GM04503 (cell line): ENCODE measurements at places on chromosomes 1 and 21.

- no peak for DNase-seq
Measured at GRCh38 chr1:101408212-101409042, 171.6 kb downstream of the S1PR1 start.

DNA sequence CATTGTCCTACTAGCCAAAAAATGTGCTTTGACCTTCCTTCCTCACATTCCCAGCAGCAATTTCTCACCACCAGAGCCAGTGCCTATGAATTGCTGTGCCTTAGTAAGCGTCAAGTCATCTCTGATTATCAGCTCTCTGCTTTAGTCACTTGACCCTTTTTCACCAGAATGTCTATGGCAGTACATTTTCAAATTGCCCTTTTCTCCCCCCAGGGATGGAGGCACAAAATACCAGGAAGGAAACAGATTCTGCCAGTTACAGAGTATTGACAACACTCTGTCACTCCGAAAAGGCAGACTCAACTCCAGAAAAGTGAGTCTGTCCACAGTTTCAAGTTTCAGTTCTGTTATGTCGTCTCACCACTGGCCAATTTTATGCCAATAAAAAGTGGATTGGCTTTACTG lies 167.4 kb downstream of the TNFSF18 start:
- DNase-seq, result no peak

GRCh38 chr1:162297208-162297607 lies 79.4 kb downstream of the SPATA46 start:
- DNase-seq, result no peak

DNA sequence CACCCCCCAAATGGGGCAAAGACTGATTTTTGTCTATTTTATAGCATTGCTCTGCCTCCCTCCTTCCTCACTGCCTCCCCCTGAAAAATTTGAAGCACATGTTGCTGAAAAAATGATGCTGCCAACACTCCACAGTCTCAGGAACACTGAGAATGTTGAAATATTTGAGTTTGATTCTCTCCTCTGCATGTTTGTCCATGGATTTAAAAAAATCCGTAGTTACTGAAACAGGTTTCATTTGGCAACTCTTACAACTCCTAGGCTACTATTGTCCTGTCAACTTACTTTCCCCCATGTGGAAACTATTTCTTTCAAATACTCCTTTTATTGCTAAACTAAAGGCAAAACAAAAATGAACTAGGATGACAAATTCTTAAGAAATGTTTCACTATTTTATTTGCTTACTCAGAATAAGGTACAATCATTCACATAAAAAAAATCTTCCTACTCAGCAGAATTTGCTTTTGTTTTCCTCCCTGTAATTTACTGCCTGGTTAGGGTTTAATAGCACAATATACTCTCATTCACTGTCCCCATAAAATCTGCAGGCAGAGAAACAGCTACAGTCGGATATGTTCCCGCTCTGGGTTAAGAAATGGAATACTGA lies 50.2 kb downstream of the C21orf91 start:
- DNase-seq, result peak; percentile 21

DNA sequence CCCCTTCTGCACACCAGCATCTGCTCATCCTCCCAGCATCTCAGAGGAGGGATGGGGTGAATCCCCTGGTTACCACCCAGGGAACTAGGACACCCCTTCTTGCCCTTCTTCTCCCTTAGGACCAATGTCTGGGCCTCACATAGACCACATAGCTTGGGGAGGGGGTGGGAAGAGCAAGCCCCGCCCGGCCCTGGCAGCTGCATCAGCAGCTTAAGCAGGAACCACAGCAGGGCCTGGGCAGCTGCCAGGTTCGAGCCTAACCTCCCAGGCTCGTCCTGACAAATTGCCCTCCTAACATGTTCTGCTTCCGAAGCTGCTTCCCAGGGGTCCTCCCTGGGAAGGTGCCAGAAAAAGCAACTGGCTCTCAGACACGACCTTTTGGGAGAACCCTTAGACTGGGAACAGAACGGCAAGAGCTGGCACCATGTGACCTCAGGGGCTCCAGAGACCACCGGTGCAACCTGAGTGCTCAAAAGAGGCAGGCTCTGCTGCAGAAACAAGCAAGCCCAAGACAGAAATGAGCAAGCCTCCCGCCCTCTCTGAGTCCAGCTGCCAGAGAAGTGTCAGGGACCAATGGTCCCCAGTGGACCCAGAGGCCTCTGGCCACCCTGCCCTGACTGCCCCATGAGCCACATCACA lies 18.4 kb upstream of the CLSTN1 start:
- DNase-seq, result no peak

DNA sequence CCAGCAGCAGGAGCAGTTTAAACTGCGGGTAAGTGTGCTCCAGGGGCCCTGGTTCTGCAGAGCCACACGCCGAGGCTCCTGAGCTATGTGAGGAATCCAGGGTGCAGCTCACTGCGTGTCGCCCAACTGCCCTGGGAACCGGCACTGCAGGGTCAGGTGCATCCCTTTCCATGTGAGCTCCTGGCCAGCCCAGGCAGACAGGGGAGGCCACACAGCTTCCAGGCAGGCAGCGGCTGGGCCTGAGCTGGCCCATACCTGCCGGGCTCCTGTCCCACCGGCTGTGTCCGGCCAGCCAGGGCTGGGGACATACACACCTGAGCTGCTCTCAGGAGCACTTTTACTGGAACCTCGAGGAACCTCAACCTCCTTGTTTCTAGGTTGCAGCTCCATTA lies 18.6 kb upstream of the COL18A1 start:
- DNase-seq, result no peak

DNA sequence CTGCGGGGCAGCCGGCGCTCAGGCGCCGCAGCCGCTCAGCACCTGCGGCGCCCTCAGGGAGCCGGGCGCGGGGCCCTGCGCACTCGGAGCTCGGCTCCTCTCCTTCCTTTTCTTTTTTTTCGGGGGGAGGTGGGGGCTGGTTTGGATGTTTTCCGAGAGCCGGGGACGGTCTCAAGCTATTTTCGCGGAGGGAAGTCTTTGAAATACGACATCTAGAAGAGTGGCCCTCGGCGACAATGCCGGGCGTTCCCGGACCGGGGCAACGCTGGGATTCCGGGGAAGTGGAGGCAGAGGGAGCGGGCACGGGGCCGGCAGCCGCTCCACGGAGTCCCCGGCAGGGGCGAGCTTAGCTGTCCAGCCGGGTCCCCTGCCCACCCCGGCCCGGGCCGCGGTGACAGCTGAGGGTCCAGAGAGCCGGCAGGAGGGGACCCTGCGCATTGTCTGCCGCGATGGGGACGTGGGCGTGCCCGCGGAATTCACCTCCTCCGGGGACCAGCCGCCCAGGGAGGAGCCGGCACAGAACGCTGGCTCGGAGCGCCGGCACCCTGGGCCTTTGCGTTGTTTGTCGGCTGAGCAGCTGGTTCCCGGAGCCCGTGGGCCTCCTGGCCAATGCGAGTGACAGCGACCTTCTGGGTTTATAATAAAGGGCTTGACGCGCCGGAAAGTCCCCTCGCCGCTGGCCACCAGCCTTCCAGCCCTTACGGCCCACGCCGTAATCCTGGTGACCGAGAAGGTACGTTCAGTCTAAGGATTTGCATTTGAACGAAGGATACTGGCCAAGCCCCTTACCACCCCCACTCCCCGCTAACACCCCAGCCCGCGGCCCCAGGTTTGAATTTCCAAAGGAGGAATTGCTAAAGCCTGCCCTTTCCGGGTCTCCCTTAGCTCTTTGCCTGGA lies 582 bp downstream of the SLC37A1 start:
- no peak for DNase-seq

GRCh38 chr1:208225954-208226937 lies 17.9 kb downstream of the PLXNA2 start:
- DNase-seq, result no peak

- DNase-seq, result peak; percentile 29
Measured at GRCh38 chr1:84834419-84835064, 58.5 kb downstream of the LPAR3 start.

GRCh38 chr1:9201401-9202239 lies 33.0 kb upstream of the H6PD start:
- DNase-seq, result no peak

DNA sequence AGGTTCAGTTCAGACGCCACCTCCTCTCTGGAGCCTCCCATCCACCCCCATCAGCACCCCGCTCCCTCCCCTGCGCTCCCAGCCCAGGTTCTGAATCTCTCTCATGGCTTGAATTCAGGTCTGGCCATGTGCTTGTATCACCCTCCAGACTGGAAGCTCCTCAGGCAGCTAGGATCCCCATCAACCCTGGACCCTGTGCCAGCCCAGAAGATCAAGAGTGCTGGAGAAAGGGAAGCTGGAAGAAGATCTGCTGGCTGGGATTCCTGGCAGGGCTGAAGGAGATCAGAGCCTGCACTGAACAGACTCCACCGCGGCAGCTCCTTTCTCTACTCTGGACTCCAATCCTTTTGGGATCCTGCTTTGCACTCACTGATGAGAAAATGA lies 11.7 kb upstream of the TINAGL1 start:
- DNase-seq, result no peak

DNA sequence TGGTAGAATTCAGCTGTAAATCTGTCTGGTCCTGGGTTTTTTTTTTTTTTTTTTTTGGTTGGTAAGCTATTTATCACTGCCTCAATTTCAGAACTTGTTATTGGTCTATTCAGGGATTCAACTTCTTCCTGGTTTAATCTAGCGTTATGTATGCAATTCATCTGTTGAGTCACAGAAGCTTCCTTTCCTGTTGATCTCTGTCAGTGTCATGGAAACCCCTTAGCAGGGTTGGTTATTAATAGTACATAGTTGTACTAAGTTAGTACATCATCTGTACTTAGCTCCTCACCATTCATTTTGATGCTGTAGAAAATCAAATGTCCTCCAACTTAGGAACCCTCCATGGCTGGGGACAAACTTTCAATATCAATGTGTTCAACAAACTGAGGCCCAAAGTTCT lies 51.0 kb upstream of the BARHL2 start:
- no peak for DNase-seq

GRCh38 chr1:226590614-226591013 lies 42.0 kb downstream of the STUM start:
- DNase-seq, result no peak

DNA sequence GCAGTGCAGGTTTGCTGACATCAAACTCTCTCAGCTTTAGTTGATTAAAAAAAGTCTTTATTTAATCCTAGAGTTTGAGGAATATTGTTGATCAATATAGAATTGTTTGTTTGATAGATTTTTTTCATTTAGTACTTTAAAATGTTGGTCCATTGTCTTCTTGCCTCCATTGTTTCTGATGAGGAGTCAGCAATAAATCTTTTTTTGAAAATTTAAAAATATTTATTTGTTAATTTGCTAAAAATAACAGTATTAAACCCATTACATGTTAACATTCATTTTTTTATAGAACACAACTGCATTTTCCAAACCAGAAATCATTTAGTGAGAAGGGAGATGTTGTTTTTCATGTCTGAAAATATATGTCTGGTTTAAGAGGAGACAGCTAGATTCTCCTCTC lies 173.8 kb upstream of the USP24 start:
- no peak for DNase-seq

DNA sequence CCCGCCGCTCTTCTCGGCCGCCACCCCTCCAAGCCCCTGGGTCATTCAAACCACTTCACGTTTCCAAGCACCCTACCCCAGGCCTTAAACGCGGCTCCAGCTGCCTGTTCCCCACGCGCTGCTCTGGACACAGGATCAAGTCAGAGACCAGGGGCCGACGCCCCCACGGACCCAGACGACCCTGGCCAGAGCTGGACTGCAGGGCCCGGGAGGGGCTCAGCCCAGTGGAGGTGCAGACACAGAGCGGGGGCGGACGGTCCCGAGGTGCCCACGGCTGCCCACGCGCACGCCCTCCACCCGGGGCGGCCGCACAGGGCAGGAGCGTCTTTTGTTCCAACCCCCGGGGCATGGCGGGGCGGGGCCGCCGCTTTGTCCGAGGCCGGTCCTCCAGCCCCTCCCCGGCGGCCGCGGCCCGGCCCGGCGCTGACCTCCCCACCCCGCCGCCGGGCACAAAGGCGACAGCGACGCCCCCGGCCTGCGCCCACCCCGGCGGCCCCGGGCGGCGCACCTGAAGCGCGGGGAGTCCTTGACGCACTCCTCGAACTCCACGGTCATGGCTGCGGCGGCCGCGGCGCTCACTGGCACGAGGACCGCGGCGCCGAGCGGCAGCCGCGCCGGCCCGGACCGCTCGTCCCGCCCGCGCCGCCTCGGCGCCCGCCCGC lies 338 bp downstream of the ACAP3 start:
- no peak for DNase-seq

GRCh38 chr1:39239968-39240367 lies 35.5 kb downstream of the MACF1 start:
- no peak for DNase-seq

DNA sequence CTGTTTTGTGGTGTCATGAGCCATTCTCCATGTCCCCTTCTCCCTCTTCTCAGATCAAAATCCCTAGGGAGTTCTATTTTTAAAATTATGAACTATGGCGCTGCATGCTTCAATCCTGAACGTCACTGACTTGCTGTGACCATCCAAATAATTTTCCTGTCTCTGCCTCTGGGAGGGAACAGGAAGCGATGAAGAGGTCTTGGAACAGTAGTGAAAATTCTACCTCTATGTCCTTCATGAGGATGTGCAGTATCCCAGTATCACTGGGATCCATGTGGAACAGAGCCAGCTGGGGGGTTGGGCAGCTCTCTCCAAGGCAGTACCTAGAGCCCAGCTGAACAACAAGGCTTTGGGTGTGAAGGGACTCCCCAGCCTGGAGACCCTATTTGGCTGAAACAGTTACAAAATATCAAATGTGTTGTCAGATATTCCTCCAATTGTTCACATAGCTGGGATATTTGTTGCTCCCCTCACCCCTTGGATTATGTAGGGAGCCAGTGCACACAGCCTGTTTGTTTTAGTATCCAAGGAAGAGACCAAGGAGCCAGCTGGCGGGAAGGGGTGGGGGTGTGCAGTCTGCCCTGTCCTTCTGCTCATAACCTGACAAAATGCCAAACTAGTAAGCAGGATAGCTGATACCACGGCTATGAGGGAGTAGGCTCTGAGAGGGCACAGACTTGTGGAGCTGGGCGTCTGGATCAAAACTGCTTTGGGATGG lies 7.6 kb downstream of the DCLRE1B start:
- peak; percentile 69 for DNase-seq

- DNase-seq, result no peak
Measured at GRCh38 chr1:183941001-183941400, 96.5 kb downstream of the COLGALT2 start.

DNA sequence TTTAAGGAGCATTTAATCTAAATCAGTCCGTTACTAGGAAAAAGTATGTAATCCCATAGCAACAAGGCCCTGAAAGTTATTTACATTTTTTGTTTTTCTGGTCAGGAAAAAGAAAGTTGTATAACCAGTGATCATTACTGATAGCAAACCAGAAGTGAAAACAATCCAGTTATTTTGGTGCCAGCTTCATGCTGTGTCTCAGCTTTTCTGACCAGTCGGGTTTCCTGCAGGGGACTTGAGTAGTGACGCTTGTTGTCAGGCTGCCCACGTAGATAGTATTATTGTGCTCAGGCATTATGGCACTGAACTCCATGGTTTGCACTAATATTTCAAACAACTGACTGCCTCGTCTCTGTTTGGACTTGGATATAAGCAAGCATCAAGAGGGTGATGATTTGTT lies 55.2 kb downstream of the SASS6 start:
- DNase-seq, result no peak

GRCh38 chr1:224427346-224427745 lies 7.3 kb downstream of the WDR26 start:
- peak; percentile 59 for DNase-seq

- DNase-seq, result no peak
Measured at GRCh38 chr1:233090746-233091494, 140.5 kb downstream of the NTPCR start.
